ENCODE measurements at places on chromosomes 1 and 21. TPM values are rescaled to one million over a fixed set of nuclear protein-coding genes. Genes with fewer than 3 reads are reported as not detected.

Gene APCS
- total RNA-seq = not detected

Gene SPOCD1
- total RNA-seq = 0.17 TPM

Gene ZYG11A
- not detected for total RNA-seq

- DNase-seq = peak; percentile 55
Observed at GRCh38 chr1:47449822-47450552, 12.1 kb downstream of the FOXD2 start.

GRCh38 chr1:186188004-186188539 is 187.0 kb downstream of the TPR start:
- no peak for DNase-seq

- DNase-seq = peak; percentile 38
Observed at GRCh38 chr1:12581179-12581578, 36.8 kb downstream of the DHRS3 start.

DNA sequence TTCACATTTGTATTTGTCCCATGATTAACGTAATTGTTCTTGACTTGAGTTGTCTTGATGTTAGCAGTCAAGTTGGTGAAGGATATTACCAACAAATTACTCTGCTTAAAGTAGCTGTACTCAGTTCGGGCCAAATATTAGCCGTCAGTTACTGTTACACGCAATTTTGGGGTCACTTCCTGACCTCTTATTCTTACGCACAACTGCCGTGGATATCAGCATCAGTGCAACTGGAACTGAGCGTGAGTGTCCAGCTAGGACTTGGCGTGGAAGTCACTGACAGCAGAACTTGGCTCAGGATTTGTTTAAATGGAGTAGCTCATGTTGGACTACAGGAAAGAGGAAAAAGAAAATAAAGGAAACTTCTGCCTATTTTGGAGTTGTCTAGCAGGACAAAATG is 56.4 kb downstream of the ADAMTS1 start:
- DNase-seq = peak; percentile 64

- no peak for DNase-seq
Observed at GRCh38 chr1:203666609-203667008, 40.0 kb downstream of the ATP2B4 start.

- no peak for DNase-seq
Observed at GRCh38 chr1:198102454-198102827, 54.4 kb upstream of the NEK7 start.

DNA sequence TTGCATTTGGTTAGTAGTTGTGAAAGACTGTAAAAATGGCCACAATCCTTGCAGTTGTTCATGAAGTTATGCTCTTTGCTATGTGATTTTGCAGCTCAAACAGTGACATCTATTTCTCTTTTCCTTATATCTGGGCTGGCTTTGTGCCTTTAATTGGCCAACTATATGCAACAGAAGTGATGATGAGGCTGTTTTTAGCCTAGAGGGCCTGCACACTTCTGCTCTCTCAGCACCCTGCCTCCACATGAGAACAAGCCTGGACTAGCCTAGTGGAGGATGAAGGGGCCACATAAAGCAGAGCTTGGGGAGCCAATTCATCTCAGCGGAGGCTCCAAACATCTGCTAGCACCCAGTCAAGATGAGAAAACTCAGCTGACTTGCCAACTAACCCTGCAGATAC is 339.8 kb downstream of the OMA1 start:
- no peak for DNase-seq

Data from right cardiac atrium (tissue), 5 donors.